Fibroblast of skin of right biceps (primary cell): ENCODE measurements at places on chromosomes 1 and 21.

DNA sequence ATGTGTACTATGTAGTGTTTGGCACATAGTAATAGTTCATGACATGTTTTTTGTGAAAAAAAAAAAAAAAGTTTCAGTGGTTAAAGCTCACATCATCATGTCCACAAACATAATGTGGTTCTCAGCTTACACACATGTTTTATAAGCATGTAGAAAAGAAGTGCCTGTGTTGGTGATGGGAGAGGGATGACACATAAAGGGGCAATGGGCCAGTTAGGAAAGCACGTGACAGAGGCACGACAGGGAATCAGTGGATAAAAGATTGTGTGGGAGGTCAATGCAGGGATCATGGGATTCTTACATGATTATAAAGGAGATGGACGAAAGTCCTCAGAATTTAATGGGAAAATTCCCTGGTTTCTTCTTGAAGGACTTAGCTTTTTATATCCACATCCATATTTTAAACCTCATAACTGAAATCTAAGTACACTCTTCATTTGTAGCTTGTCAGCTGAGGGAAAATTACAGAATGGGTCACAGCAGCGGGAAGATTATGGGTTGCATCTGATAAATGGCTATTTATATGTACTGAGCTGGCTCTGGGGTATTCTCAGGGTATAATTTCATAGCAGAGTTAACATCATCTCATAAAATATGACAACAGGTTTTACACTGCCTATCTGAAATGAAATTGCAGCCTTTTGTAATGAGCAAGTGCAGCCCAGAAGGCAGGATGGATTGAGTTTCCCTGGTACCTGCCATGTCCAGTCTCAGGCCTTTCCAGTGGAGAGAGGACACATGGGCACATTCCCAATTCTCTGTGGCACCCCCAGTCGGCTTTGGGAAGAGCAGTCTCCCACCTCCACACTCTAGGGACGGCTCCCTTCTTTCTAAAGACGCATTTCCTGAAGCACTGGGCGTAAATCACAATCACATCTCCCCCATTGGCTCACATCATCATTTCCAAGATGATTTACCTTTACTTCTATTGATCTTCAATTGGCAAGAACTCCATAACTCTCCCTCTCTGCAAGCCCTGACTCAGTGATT lies 42.3 kb upstream of the NHLH2 start:
- DNase-seq: no peak

- DNase-seq: peak; percentile 74
Measured at GRCh38 chr1:100530880-100531487, 7.0 kb upstream of the GPR88 start.

GRCh38 chr21:43605320-43606215 lies 53.7 kb downstream of the HSF2BP start:
- DNase-seq: no peak

- DNase-seq: no peak
Measured at GRCh38 chr1:214397497-214397896, 116.5 kb downstream of the SMYD2 start.

- DNase-seq: no peak
Measured at GRCh38 chr1:1199141-1199960, 7.0 kb downstream of the TNFRSF18 start.

- peak; percentile 30 for DNase-seq
Measured at GRCh38 chr1:228416217-228416933, at the start of gene TRIM17. TSS of gene TRIM17 (minus strand) at chr1:228416861. CDS start at chr1:228415072, 1,789 bp downstream.

- no peak for DNase-seq
Measured at GRCh38 chr1:18325136-18325535, 155.6 kb upstream of the KLHDC7A start.

- no peak for DNase-seq
Measured at GRCh38 chr1:154819628-154820590, 50.2 kb downstream of the KCNN3 start.

- peak; percentile 58 for DNase-seq
Measured at GRCh38 chr1:230868736-230869385, 540 bp upstream of the C1orf198 start.

GRCh38 chr1:66250075-66250474 lies 283.9 kb upstream of the SGIP1 start:
- no peak for DNase-seq

- no peak for DNase-seq
Measured at GRCh38 chr1:160925652-160926244, 28.9 kb downstream of the ITLN2 start.

- peak; percentile 50 for DNase-seq
Measured at GRCh38 chr21:31098576-31099005, 60.3 kb upstream of the KRTAP19-8 start.

GRCh38 chr21:36323032-36323431 lies 3.0 kb downstream of the MORC3 start:
- no peak for DNase-seq

DNA sequence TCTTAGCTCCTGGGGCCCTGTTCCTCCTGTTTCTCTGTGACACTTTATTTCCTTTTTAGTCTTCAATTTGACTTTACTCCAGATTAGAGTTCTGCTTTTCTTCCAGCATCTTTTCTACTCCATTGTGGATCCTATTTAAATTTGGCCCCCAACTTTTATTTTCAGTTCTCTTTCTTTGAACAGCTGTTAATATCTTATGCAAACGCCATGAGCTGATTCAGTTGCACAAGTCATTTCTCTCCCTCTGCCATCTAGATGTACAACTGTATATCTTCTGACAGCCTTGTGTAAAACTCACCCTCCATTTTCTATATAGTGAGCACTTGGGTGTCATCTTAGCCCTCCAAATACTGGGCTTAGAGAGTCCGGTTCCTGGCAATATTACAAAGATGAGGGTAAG lies 42.2 kb downstream of the SPATA17 start:
- DNase-seq: no peak

DNA sequence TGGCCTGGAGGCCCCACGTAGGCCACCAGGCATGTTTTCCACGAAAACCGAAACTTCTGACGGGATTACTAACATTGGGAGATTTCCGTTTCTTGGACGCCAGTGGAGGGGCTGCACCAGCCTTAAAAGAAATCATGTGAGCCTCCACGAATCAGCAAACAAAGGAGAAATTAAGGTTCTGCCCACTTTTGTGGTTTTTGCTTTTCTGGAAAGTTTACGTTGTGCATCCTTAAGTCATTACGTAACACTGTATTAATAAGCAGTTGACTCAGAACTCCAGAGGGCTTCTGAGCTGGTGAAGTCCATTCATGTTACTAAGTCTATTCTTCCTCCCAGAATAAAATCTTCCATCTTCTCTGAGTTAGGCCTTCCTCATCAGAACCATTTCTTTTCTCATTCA lies 168.5 kb downstream of the PSMG1 start:
- peak; percentile 97 for DNase-seq

DNA sequence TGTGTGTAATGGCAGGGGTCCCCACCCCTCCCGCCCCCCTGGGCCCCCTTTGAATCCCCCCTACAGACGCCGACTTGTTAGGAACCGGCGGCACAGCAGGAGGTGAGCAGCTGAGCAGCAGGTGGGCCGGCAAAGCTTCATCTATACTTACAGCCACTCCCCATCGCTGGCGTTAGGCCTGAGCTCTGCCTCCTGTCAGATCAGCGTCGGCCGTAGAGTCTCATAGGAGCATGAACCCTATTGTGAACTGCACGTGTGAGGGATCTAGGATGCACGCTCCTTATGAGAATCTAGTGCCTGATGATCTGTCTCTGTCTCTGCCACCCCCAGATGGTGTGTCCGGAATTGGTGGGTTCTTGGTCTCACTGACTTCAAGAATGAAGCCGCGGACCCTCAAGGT lies 14.9 kb upstream of the VPS26C start:
- DNase-seq: peak; percentile 15
